ENCODE measurements at places on chromosomes 7 and 10.

DNA sequence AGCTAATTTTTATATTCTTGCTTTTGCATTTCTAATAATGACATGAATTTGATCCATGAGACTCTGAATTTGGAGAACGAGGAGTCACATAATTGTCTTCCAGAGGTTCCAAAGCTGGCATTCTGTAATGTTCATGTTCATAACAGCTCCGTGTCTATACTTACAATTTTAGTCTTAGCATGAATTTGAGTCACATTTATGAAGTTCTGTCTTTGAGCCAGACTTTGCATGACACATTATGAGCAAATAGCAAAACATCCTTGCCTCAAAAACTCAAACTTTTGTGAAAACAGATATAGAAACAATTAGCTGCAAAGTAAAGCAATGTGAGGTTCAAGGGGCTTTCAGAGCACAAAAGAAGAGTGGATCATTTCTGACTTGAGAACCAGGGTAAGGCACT lies 44.5 kb upstream of the CAV2 start:
- no peak for DNase-seq

- no peak for DNase-seq
These were observed 287 bp downstream of the DCLRE1A start for GRCh38 chr10:113853578-113854012.

DNA sequence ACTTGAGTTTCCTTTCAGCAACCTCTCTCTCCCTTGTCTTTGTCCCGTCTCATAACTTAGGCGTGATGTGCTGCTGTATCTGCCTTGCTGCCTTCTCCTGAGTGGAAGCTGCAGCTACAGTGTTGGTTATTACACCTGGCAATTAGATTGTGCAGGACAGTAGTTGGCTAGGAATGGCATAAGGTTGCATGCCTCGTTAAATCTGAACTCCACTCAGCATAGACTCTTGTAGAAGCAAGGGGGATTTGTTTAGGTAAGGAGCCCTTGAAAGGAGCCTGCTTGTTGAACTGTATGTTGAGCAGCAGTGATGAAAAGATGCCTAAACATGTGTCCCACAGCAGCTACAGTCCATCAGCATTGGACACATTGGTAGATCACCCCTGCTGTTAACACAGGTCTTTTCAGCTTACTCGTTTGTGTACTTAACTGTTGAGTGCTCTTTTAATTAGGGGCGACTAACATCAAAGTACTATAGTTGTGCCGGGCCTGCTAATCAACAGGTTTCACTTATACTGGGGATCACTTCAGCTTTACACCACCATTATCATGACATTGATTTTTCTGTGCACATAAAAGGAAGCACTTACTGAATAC lies 225.0 kb downstream of the AUTS2 start:
- peak; percentile 81 for DNase-seq

DNA sequence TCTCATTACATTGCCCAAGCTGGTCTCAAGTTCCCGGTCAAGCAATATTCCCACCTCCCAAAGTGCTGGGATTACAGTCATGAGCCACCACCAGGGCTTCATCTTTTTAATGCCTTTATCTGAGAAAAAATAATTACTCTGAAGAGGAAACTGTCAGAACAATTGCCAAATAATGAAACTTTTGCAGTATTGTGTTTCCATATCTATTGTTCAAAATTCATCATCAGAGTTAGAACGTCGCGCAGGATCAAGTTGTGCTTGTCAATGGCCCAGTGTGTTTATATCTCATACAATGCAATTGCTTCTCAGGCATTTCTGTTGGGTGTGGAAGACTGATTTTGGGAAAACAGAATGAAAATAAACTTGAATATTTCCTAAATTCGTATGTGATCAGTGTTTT lies 143.1 kb downstream of the ARID5B start:
- no peak for DNase-seq

GRCh38 chr10:89301232-89301631 lies 614 bp upstream of the IFIT2 start:
- DNase-seq, result no peak

GRCh38 chr10:5570979-5571810 lies 46.4 kb downstream of the CALML3 start:
- no peak for DNase-seq

GRCh38 chr10:60399328-60399727 lies 9.7 kb upstream of the ANK3 start:
- DNase-seq, result no peak

- DNase-seq, result no peak
These were observed 38.4 kb upstream of the ZNF438 start for GRCh38 chr10:31070025-31070424.

GRCh38 chr10:60536529-60537114 lies 146.9 kb upstream of the ANK3 start:
- DNase-seq, result no peak

GRCh38 chr10:7541137-7542087 lies 125.4 kb downstream of the ITIH5 start:
- DNase-seq, result no peak

- DNase-seq, result no peak
These were observed 16.9 kb upstream of the STMP1 start for GRCh38 chr7:135645296-135645904.

DNA sequence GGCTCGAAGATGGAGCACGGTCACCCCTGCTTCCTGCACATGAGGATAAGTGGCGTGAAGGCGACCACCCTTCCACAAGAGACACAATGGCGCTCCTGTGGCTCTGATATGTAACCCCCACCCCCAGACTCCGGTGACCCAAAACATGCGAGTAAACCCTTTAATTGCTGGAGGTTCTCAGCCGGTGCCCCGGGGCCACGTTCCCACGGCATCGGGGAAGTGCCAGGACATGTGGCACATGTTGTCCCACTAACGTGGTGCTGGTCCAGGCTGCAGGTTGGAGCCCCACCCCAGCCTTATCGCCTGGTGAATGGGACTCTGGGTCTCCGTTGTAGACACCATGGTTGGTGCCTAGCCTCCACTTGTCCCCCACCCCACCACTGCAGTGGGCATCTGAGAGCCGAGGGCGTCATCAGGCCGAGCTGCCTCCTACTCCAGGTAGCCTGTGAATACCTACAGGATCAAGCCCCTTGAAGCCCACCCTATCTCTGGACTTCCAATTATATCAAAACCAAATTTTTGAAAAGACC lies 132.8 kb downstream of the PRKAG2 start:
- no peak for DNase-seq

DNA sequence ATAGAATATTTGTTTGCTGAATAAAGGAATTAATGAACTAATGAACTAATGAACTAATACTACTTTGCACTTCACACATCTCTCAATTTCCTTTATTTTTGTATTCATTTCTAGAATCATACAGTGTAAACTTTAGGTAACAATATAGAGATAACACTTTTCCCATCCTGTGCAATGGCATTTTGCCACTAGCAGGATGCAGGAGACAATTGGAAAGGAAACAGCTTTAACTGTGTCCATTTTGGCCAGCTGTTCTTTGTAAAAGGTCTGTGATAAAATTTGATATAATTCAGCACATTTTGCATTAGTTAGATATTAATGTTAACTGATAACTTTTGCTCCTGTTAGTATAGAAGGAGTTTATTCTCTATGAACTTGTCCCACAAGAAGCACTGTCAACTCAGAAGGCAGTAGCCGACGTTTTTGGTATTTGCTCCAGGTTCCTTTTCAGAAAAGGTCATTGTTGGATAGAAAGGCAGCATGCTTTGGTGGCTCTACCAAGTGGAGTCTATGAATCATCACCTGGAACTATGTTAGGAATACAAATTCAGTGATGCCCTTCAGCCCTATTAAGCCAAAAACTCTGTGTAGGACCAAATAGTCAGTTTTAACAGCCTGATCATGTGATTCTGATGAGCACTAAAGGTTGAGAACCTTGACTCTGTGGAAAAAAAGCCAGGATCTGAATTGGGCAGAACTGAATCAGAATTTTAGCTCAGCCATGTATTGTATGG lies 86.6 kb downstream of the NRG3 start:
- no peak for DNase-seq

DNA sequence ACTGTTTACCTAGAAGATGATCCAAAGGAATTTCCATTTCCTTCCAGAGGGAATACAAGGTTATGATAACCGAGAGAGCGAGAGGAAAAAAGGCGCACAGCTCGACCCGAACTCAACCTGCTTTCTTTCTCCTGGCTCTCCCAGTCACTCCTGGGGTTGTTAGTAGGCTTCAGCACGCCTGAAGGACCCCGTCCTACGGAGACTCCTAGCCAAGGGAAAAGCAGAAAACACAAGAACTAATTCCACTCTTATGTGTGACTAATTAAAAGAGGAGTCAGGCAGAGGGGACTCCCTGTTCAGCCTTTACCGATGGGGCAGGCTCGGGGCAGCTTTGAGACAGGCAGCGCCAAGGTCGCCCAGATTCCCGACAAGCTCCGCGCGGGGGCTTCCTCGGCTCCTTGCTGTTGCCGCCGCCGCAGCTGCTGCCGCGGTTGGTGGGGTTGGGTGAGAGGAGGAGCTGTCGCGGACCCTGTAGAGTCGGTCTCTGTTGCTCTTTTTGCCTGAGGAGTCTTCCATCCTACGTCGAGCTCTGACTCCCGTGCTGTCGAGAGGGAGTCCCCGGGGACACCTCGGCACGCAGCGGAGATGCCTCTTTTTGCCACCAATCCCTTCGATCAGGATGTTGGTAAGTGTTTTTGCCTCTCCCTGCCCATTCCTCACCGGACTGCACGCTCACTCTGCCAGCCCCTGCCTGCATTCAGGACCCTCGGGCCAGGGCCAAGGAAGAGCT lies at the start of gene STAM:
STAM (plus strand) TSS at position 397 of the 730 bp plus-strand sequence; CDS start at position 586, 189 bp downstream.
- DNase-seq, result peak; percentile 79

GRCh38 chr10:122286867-122287266 lies 15.8 kb downstream of the BTBD16 start:
- DNase-seq, result no peak

DNA sequence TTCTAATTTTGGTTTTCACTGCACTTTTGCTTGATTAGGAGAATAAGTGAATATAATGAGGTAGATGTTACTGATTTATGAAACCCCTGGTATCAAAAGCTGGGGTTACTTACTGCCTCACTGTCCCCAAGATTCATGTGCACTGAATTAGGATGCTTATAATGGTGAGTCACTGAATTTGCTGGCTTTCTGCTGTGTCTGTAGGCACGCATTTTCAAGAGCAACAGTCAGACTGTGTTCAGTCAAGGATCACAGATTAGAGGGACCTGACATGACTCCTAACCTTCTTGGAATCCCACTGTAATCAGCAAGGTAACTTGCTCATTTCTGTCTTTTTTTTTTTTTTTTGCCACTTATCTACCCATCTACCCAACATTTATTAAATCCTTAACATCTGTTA lies 59.7 kb downstream of the GPR85 start:
- no peak for DNase-seq

DNA sequence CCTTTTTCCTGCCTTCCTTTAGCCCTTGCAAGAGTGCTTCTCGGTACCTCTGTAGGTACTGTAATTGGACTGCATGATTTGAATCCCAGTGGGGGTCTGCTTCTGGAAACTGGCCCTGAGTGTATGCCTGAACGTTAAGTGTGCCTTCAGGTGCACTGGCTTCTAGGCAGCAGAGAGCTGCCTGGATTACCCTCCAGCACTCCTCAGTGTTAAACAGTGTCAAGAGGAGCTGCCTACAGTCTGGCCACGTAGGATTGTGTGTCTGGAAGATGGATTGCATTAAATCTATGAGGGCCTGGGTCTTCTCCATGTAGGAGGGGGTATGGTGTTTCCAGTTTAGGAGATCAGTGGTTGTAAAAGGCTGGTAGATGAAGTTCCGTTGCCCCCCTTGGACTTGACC lies 103.7 kb downstream of the TRIM24 start:
- no peak for DNase-seq

GRCh38 chr10:60732198-60732806 lies 46.0 kb upstream of the CDK1 start:
- no peak for DNase-seq

GRCh38 chr7:869348-869747 lies 7.0 kb upstream of the GET4 start:
- no peak for DNase-seq

DNA sequence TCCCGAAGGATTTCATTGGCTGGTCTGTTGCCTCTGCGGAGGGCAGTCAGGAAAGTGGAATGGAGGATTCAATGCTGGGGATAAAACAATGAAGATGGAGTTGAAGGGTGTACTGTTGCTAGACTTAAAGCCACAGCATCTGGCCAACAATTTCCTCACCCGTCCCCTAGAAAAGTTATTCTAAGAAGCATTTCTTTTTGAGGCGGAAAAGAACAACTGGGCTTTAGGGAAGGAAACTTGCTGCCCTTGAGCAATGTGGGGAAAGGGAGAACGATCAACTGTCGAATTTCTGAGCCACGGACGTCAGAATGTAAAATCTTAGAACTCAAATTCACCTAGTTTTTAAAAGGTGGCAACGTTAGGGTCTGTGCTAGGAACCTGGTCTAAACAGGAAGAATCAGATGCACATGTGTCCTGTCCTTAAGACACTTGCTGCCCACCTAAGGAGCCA lies 664 bp downstream of the FMC1 start:
- no peak for DNase-seq

DNA sequence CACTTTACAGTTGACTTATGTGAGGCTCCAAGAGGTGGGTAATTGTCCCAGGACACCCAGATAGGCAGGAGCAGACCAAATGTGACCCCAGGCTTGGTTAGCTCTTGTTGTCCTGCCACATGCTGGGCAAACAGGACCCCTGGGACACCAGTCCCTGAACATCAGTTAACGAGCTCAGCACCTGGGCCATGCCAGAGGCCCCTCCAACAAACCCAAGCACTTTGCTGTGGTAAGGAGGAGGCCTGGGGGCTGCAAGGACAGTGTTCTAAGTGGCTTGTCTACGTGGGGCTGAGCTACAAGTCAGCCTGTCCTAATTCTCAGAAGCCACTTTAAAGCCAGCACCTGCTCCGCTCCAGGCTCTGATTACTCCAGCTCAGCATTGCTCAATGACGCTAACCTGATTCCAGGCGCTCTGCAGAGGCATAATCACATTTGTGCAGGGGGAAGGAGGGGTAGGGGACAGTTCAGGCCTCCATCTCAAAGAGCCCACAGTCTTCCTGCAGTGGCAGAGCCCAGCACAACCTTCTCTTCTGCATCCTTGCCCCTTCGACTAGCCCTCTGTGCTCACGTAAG lies 57.2 kb downstream of the DDC start:
- peak; percentile 44 for DNase-seq

GRCh38 chr10:124252097-124252715 lies 158.8 kb upstream of the CHST15 start:
- DNase-seq, result no peak

DNA sequence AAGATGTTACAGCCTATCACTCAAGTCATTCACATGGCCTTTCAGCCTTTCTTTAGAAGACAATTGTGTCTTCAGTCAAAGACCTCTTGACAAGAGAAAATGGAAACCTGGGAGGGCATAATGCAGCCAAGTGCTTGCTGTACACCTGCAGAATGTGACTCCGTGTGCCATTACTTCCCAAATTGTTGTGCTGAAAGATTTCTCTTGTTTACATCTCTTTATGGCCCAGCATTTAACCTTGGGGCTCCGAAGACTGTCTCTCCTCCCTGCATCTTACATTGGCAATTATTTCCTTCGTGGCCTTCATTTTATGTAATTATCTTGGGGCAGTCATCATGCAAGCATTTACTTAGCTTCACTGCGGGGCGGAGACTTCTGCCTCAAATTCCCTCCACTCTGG lies 287.0 kb downstream of the TCF7L2 start:
- DNase-seq, result no peak
